BJ (cell line): ENCODE measurements at places on chromosomes 11 and 22.
A peak's percentile ranks its signal among the peaks of the same experiment; 100 is the strongest.

DNA sequence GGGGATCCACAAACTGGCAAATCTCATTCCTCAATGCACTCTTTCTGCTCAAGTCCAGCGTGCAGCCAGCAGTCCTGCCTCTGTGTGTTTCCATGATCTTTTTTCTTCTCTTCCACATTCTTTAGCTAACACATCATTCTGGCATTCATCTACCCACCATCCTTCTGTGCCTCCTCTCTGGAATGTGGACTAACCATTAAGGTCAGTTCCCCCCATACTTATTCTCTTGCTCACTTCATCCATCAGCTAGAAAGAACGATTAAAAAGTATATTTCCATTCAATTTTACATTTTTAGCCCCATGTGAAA is 7.8 kb downstream of the KIRREL3 start:
- DNase-seq, result peak; percentile 88

GRCh38 chr11:5713695-5714094 is 22.6 kb upstream of the OR56B1 start:
- no peak for DNase-seq

DNA sequence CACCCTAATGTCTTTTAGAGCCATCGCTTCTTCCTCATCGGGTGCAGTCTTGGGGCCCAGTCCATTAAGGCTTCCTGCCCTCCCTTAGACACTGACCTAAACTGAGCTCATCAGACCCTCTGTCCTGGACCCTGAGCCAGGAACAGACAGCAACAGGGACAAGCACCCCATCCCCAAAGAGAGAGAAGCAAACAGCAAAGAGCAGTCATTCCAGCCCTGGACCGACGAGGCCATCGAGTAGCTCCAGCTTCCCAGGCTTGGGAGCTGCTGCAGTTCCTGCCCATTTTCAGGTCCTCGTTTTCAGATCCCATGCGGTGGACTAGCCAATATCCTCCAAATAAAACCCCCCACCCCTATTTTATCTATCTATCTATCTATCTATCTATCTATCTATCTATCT is 25.8 kb upstream of the CACNG2 start:
- no peak for DNase-seq

GRCh38 chr11:66683877-66684276 is 6.2 kb upstream of the RBM4B start:
- no peak for DNase-seq

GRCh38 chr11:100964435-100964834 is 165.2 kb downstream of the PGR start:
- DNase-seq, result no peak

- no peak for DNase-seq
These were observed 2345.8 kb downstream of the LRRC4C start for GRCh38 chr11:39113606-39114005.

DNA sequence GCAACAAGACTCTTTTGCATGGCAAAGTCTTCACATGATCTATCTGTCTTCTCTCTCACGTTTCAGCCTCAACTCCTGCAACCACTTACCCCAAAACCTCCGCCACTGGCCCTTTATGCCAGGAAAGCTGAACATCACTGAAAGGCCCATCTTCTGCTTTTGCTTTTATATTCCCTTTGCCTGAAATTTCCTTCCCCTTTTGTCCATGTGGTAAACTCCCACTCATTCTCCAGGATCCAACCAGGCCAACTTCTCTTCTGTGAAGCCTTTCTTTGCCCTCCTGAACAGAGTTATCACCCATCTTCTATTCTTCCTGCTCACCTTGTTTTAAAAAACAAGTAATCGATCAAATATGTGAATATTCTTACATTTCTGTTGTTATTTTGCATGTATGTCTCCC is 117.8 kb downstream of the WNT11 start:
- no peak for DNase-seq

DNA sequence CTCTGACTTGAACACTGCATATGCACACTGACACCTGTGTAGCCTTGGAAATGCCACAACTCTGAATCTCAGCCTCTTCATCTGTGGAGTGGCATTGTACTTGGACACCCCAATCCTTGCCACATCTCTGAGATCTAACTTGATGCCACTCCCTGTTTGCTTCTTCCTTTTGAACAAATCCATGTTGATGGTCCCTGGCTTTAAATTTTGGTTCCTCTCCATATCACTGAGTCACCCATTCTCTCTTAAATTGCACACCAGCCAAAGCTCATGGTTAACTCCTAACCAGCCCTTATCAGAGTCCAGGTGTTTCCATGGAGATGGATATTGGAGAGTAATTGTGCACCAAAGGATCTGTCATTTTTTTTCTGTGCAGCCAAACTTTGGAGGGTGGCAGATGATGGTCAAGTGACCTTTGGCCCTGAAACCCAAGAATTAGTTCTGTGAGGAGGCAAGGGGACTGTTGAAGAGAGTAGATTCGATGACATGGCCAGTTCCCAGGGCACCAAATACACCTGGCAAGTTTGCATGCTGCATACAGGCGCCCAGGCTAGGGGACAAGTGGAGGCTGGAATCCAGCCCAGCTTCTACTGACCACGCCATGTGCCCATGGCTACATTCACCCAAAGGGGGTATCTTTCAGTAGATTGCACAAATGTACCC is 25.1 kb upstream of the PAMR1 start:
- DNase-seq, result no peak
